ENCODE measurements at places on chromosomes 3 and 15.

- no peak for DNase-seq
These were observed 20.8 kb downstream of the UBE2E1 start for GRCh38 chr3:23826382-23827064.

DNA sequence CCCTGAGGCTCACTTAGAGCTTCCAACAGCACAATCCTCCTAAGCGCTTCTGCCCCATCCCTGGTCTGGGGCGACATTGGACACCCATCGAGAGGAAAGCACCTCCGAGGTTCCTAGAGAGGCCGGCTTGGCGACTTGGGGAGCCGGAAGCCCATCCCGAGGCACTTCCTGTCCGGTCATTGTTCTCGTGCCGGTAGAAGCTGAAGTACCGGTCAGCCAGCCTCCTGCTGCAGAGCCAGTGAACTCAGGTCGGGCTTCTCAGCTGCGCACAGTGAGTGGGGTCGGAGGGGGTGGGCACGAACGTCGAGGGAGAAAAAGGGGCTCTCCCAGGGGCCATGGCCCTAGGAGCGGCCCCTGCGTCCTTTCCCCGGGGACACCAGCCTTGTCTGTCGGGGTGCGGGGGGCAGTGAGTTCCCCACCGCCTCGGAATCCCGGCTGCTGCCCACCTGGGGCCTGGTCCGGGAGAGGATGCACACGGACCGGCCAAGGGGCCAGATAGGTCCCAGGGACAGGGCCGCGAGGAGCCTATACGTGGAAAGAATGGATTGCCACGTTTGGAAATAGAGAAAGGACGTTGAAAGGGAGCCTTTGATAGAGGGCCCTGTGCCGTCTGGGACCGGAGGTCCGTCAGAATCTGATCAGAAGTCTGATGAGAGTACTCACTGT is at the start of gene ZNF35:
Gene ZNF35 (plus strand): TSS at position 169 of the 666 bp plus-strand sequence. CDS start 2,336 bp downstream, outside the sequence.
- DNase-seq, result peak; percentile 85

DNA sequence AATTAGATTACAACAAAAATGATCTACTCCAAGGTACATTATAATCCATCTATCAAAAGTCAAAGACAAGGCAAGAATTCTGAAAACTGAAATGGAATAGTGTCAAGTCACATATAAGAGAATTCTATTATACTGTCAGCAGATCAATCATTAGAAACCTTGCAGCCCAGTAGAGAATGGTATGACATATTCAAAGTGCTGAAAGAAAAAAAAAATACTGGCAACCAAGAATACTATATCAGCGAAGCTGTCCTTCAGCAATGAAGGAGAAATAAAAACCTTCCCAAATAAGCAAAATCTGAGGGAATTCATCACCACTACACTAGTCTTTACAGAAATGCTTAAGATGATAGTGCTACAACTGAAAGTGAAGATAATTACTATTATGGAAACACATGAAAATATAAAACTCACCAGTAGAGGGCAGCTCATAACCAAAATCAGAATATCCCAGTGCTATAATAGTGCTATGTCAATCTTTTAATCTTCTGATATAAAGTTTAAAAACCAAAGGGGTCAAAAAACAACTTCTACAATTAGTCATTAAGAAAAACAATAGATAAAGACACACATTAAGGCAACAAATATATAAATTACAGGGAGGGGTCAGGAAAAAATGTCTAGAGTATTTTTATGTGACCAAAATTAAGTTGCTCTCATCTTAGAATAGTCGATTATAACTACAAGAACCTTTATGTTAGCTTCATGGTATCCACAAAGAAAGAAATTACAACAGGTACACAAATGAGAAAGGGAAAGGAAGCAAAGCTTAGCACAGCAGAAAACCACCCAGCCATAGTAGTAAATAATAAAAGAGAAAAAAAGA is 190.7 kb upstream of the CNTN6 start:
- DNase-seq, result peak; percentile 5

DNA sequence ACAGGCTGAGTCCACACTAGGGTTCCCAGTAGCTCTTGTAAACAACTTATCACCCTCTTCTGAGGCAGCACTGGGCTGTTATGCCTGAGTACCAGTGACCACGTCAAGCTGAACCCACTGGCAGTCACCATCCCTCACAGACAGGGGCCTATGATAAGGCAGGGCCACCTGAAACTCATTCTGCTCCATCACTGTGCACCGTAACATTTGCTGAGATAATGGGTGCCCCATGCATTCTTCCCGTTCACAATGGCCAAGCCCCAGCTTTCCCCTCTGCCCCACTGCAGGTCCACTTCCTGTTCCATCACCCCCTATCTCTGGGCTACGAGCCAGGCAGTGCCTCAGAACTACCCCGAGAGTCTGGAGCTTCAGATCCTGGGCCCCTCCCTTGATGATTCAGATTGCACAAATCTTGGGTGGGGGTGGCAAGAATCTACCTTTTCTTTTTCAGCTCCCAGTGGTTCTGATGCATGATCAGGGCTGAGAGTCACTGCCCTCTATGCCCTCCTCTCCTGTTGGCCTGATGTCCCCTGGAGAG is 158.0 kb downstream of the RAB11A start:
- peak; percentile 60 for DNase-seq

GRCh38 chr3:74267588-74268184 is 346.8 kb downstream of the CNTN3 start:
- peak; percentile 46 for DNase-seq

DNA sequence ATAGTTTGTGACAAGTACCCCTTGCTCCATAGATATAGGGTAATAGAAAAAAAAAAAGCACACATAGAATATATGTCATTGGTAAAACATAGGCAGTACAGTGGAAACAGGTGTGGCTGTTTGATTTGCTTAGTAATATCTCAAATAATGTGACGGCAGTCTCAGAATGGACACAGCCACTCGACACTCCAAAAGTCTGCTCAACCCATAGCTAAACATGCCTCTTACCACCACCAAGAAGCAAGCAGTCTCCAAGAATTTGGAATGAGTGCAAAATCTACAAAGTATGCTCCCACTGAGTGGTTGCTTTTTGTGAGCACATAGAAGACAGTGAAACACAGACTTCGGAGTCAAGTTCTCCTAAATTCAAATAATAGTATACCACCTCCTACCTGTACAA is 43.0 kb downstream of the RAB27A start:
- no peak for DNase-seq

DNA sequence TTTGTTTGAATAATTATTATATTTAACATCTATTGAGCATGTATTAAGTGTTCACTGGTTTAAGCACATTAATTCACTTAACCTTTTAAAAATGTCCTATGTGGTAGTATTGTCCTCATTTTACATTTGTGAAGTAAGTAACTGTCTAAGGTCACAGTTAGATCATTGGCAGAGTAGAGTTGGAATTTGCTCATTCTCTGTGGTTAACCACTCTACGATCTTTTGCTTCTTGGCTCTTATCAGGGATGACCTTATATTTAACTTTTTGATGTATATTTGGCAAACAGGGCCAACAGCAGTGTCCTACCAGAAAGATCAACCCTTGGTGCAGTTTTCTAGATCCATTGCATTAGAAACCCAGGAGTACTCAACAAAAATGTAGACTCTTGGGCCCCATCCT is 34.0 kb downstream of the PXK start:
- DNase-seq, result no peak

DNA sequence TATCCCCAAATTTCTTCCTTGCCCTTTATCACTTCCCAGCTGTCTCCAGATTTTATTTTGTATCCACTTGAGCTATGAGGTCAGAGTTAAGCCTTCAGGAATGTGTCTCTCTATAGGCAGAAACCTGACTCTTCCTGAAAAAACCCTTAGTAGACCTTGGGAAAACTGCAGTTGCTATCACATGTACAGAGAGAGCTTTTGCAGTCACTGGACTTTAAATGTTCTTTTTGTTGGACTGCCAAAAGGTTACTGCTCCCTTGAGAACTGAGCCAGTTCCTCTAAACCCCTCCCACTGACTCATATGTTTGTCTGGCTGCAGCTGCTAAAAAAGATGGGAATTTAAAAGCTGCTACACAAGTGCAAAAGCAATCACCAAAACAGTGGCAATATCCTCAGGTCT is 169.1 kb upstream of the CCDC54 start:
- peak; percentile 93 for DNase-seq

- no peak for DNase-seq
These were observed 80.9 kb upstream of the RPL32 start for GRCh38 chr3:12922306-12922705.

- no peak for DNase-seq
These were observed 818.5 kb downstream of the TBL1XR1 start for GRCh38 chr3:176378789-176379188.

- DNase-seq, result no peak
These were observed 21.8 kb downstream of the SHC4 start for GRCh38 chr15:48941904-48942303.

DNA sequence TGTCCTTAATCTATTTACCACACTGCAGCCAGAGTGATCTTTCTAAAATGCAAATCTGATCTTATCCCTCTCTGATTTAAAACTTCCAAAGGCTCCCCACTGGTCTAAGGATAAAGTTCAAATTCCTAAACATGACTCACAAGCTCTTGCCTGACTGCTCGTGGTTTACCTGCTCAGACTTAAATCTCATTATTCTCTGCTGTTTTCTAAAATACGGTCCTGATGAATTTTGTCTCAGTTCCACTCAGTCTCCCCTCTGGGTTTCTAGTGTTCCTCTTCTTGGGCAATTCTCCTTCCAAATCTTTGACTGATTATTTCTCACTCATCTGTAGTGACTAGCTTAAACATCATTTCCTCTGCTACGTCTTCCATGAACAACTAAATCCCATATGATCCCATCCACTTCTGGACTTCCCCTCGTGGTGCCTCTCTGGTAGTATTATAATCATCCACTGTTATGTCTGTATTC is 108.3 kb downstream of the P3H2 start:
- peak; percentile 67 for DNase-seq

- DNase-seq, result no peak
These were observed 172.0 kb downstream of the VPS13C start for GRCh38 chr15:61888074-61888780.

GRCh38 chr3:142072816-142073215 is 76.5 kb downstream of the TFDP2 start:
- no peak for DNase-seq

DNA sequence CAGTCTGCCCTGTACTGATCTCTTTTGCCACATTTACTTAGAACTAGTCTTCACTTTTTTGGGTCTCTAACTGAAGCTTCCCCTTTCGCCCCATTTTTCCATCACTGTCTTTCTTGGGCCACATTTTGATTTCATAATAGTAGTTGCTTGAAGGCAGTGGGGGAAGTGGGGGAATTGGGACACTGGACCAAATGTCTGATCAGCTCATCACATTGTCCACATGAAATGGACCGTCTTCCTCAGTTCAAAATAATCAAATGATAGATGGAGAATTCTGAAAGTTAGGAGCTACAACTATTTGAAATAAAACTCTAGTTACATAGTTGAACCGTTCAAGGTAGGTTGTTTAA is 747 bp downstream of the PDCD6IP start:
- no peak for DNase-seq

DNA sequence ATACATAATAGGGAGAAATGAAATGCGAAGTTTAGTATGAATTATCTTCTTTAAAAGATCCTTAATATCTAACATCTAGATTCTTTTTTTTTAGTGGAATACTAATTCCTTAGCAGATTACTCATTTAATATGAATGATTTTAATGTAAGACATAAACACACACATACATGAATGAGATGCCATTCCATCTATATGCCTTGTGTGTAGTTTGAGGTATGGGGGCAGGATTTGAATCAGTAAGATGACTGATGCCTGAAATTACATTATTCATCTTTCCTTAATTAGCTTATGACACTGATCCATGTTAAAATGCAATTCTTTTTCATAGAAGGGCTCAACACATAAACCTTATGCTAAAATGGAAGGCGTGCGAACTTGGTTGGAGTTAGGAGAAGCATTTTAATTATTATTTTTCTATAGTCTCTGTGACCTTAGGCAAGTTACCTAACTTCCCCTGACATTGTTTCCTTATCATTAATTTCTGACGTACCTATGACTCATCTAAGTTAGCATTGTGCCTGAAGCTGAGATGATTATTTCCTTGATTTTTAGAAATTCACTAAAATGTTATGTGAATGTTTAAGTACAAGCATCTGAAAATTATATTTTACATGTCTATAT is 10.8 kb upstream of the BNIP2 start:
- peak; percentile 41 for DNase-seq

GRCh38 chr15:35168464-35168863 is 83.4 kb upstream of the NANOGP8 start:
- peak; percentile 11 for DNase-seq

DNA sequence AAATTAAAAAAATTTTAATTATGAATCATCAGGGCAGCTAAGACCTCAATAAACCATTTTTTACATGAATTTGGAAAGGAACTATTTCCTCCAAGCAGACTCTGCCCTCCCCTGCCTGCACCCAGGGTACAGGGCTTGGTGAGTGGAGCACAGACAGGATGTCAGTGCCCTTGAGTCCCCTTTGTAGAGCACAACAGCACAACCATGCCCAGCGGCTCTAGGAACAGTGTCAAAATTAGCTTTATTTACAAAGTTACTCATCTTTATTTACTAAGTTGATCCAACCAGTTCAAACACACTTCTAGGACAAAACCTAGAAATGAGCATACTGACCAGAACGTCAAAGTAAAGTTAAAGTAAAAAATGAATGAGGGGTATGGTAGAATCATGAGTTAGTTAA is 90.6 kb upstream of the TSC22D2 start:
- no peak for DNase-seq

GRCh38 chr3:16516695-16517481 is 3.4 kb upstream of the RFTN1 start:
- peak; percentile 35 for DNase-seq

- no peak for DNase-seq
These were observed 311.5 kb downstream of the THSD4 start for GRCh38 chr15:71426792-71427191.

DNA sequence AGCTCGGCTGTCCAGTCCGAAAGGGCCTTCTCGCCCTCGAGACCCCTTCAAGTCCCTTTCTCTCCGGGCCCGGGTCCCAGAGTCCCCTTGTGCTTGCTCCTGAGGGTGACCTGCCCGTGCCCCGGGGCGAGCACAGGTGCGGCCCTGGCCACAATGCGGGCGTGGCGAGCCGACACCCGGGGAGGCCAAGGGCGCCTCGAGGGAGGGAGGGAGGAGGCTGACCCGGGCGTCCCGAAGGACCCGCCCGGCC is 810 bp upstream of the MEF2A start:
- DNase-seq, result no peak

- no peak for DNase-seq
These were observed 12.7 kb downstream of the MGLL start for GRCh38 chr3:127809611-127810010.

All from mammary epithelial cell (primary cell).